ENCODE measurements at places on chromosomes 5 and 9. TPM values are rescaled to one million over a fixed set of nuclear protein-coding genes. Genes with fewer than 3 reads are reported as not detected.

GRCh38 chr5:33793276-33793675 is 98.5 kb downstream of the ADAMTS12 start:
- DNase-seq: no peak
- no peaks in the 10 kb centered on the region for H3K27me3 ChIP-seq
- H3K27ac ChIP-seq: no peak overlapping the region
- peaks cover 20% of the 10 kb centered on the region for H3K4me1 ChIP-seq
- no peak overlapping the region for H3K4me3 ChIP-seq

- no peaks in the 10 kb centered on the region for H3K4me1 ChIP-seq
- H3K27ac ChIP-seq: no peak overlapping the region
- no peaks in the 10 kb centered on the region for H3K36me3 ChIP-seq
- no peak for DNase-seq
- no peak overlapping the region for H3K4me3 ChIP-seq
Observed at GRCh38 chr5:42854795-42855194, 43.1 kb upstream of the SELENOP start.

DNA sequence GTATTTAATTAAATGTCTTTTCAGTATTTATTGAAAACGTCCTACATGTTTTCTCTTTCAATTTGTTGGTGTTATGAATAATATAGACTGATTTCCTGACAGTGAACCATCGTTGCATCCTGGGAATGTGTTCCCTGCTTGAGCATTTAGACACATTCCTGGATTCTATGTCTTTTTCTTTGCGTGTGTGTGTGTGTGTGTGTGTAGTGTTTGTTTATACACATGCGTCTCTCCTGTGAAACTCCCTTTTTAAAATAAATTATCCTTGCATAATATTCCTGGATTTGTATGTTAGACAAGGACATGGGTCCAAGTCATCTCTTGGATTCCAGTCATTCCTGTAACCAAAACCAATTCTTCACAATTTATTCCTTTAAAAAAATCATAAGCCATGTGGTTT is 153.4 kb downstream of the HSPA4 start:
- peaks cover 3% of the 10 kb centered on the region for H3K27me3 ChIP-seq
- H3K36me3 ChIP-seq: no peaks in the 10 kb centered on the region
- peak overlapping the region; percentile 52 for H3K27ac ChIP-seq
- no peak for DNase-seq
- peaks cover 23% of the 10 kb centered on the region for H3K4me1 ChIP-seq
- H3K4me3 ChIP-seq: no peak overlapping the region

DNA sequence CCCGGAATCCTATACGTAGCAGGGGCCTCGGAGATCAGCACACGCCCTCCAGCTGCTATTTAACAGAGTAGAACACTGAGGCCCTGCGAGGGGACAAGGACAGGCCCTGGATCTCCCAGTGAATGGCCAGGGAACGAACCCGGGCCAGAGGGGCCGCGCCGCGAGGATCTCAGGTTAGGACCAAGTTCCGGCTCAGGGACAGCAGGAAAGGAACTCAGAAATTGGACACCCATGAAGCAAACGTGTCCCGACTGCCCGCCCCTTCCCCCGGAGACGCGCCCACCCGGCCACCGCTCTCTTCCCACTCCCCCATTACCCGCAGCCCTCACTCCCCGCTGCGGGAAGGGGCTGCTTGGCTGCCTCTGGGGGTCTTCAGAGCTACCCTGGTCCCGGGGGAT is 1.0 kb upstream of the FOXE1 start:
- peaks cover 13% of the 10 kb centered on the region for H3K4me1 ChIP-seq

The SMAD5 gene
- 62.7 TPM for total RNA-seq
